Colonic mucosa (tissue), 4 donors: ENCODE measurements at places on chromosomes 1 and 21.

DNA sequence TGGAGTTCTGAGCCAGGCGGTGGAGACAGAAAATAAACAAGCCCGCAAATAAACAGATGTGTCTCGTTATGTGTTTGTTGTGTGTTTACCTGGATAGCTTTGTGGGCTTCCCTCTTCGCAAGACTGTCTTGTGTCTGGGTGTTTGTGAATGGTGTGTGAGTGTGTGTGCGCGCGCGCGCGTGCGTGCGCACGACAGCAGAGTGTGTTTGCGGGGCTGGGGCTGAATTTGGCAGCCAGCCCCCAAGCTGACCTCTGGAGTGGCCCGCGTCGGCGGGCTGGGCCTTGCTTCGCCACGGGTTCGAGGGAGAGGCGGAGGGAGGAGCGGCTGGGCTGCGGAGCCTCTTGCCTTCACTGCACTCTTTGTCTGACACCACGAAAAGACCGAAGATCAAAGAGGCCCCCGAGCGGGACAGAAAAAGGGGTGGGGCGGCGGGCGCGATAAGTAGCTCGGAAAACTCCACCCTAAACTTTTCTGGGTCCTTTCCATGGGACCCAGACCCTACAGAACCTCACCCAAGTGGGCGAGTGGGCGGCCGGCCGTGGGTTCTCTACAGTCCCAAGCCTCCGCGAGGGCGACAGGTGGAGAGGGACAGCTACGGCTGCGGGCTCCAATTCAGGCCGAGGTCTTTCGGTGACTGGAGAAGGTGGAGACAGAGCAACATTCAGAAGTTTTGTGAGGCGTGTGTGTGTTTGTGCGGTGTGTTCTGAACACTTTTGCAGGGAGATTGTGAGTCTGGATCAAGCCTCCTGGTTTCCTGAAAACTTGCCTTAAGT lies 14.5 kb downstream of the PAX7 start:
- DNase-seq, result no peak

- no peak for DNase-seq
Observed at GRCh38 chr1:224042557-224043118, 71.3 kb upstream of the FBXO28 start.

DNA sequence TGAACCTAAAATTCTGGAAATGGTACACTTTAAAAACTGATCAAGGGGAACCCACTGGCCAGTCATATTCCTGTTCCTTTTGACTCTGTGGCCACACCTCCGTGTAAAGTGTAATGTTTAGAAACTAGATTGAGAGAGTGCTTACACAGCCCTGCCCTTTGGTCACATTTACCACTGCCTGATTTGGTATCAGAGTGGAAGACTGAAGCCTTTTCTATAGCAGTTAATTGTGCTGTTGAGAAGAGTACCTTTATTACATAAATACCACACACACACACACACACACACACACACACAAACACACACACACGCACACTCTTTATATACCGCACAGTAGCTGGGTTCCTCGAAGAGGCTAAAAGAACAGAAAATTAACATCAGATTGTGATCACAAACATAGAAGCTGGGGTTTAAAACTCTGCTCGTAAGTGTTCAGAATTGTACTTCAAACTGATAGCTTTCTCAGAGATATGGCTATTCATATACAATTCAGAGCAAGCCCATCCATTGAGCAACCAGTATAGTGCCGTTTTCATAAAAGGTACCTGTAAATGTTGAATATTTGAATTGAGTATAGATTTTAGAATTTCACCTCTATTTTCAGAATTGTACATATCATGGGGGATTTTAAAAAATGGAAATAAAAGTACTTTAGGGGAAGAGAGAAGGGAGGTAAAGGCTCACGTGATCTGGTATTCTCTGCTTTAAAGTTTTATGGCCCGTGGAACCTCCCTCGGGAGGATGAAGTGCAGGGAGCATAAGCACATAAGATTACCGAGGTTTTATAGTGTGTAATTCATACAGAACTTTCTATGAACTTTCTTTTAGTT lies 37.5 kb downstream of the CAMTA1 start:
- DNase-seq, result peak; percentile 76

DNA sequence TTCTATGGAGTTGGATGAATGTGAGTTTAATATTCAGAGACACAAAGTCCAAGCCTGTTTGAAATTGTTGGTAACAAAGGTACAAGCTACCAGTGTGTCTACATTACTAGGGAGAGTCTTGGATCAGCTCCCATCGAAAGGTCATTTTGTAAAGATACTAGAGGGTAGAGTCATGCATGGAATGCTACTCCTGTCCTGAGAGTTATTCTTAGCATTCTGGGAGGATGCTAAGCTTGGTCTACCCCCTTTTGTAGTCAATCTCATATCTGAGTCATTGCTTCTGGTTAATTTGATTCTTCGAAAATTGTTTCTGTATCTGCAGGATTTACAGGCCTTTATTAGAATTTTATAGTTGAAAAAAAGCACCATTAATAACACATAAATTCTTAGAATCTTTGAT lies 240.2 kb downstream of the ST6GALNAC3 start:
- DNase-seq, result no peak

- no peak for DNase-seq
Observed at GRCh38 chr21:31382060-31382459, 38.0 kb upstream of the TIAM1 start.

DNA sequence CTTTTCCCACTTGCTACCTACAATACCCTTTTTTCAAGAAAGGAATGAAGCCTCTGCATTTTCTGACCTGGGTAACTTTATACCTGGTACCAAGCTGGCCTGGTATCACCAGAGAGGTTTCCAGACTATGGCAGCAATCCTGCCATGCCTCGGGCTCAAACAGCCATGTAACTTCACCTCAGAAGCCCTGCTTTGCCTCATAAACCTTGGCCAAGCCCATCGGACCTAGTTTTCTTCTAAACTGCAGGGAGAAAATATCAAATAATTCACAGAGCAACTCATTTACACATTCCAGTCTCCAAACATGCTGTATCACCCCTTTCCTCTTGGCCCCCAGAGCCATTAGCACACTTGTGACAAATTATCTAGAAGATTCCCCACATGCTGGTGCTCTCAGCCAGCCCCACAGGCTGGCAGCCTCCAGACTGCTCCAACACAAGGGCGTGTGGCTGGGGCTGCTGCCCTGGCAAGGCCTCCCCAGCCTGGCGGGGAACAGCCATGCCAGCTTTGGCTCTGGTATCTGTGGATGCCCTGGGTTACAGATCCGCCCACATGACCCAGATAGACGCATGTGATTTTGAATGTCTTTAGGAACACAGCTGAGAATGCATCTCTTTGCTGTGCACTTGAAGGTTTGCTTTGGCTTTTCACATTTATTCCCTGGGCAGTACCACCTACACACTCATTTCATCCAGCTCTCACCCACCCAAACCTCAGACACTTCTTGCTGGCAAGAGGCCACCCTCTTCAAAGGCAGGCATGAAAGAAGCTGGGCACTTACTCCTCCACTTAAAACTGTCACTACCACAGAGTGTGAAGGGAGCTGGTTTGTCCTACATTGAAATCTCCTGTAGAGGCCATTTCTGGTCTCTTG lies 70.0 kb upstream of the BCAR3 start:
- DNase-seq, result no peak

- no peak for DNase-seq
Observed at GRCh38 chr1:248857201-248857600, 1.7 kb downstream of the ZNF692 start.

DNA sequence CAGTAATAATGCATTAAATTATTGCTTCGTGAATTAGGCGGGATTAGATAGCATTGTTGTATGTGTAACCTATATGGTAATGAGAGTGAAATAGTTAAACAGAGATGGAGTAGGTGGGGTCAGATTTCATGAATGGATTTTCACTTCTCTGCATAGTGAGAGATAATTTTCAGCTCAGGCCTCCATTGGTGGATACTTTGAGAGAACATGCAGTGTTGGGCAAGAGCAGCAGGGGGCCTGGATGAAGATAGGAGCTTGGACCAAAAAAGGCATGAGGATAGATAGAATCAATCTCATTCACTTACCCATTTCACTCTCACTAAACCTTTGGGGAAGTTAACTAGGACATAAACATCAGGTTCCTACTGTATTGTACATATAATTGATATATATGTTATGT lies 39.5 kb upstream of the C1orf87 start:
- no peak for DNase-seq

GRCh38 chr1:66489972-66490601 lies 43.9 kb upstream of the SGIP1 start:
- no peak for DNase-seq

- no peak for DNase-seq
Observed at GRCh38 chr1:241972703-241973369, 15.3 kb downstream of the BECN2 start.

GRCh38 chr1:5311634-5312292 lies 657.4 kb downstream of the AJAP1 start:
- no peak for DNase-seq

- peak; percentile 29 for DNase-seq
Observed at GRCh38 chr1:94608852-94609530, 67.4 kb upstream of the F3 start.
